ENCODE measurements at places on chromosomes 16 and 17.

- DNase-seq: no peak
Observed at GRCh38 chr17:57720386-57721035, 24.6 kb downstream of the CCDC182 start.

GRCh38 chr17:39486242-39486641, 25.0 kb downstream of the CDK12 start:
- DNase-seq: no peak

DNA sequence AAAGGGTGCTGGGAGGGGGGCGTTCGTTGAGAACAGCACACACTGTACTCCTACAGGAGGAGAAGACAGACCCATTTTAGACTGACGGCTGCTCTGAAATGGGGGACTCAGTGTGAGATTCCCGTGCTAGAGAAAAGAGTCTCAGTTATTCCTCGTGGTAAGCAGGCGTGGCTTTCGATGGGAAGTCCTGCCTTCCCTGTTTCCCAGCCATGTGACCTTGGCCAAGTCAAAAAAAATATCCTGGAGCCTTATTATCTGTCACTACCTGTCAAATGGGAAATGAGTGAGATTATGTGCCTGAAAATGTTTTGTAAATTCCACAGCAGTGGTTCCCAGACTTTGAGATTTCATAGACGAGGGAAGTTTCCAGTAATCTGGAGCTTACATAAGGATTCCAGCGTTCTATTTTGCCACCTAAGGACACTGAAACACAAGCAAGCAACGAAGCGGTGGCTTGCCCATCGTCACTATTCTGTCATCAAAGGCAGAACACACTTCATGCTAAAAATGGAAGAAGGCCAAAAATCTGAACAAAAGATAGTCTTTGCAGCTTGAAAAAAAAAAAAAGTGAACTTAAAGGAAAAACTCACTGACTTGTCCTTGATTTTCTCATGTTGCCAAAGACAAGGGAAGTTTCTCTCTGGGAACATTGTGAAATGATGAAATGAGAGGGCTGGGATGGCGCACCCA, 253.4 kb upstream of the RPL38 start:
- no peak for DNase-seq

GRCh38 chr16:27665881-27666280, 115.9 kb downstream of the KATNIP start:
- DNase-seq: no peak

GRCh38 chr16:19696328-19696727, 21.7 kb downstream of the KNOP1 start:
- peak; percentile 67 for DNase-seq

DNA sequence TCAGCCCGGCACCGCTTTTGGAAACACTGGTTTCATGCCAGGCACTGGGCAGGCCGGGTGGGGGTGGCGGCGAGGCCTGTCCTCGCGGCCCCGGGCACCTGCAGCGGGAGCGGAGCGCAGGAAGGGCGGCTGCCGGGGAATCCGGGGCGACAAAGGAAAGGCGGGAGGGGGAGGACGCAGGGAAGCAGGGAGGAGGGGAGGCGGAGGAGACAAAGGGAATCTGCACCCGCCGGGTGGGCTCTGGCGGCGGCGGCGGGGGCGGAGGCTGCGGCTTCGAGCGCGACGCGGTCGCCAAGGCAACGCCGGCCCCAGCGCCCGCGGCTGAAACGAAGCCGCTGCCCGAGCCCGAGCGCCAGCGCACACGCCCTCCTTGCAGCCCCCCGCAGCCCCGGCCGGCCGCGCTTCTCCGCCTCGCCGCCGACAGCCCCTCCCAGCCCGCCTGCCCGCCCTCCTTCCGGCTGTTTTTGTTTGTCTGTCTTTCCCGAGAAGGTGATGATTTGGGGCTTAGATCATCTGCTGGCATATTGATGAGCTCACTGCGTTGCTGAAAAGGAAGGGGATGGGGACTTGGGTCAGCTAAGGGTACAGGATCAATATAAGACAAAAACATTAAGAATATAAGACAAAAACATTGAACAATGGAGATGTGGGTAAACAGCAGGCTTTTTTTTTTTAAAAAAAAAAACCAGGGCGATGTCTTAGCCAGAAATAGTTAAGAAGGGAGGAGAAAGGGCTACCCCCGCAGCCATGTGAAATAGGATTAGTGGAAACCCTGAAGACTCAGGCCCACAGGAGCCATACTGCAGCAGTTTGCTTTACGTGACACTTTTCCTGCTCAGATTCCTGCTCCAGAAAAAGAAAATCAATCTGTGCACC, 32.7 kb downstream of the CDK5R1 start:
- peak; percentile 27 for DNase-seq

DNA sequence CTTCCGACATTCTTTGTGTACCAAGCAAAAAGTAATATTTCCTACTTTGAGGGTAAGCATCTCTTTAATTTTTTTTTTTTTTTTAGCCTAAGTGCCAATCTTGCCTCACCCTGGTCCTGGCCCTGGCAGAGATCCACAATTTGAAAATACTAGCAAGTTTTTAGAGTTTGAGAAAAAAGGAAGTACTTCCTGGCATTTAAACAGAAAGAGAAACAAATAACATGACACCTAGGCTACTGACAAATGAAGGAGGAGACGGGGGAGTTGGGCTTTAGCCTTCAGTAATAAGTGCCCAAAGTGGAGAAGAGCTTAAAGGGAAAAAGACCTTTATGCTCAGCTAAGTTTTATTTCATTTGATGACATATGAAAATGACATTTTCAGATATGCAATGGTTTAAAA, 92.8 kb downstream of the HS3ST3A1 start:
- no peak for DNase-seq
